ENCODE measurements at places on chromosomes 1 and 21.
A peak's percentile ranks its signal among the peaks of the same experiment; 100 is the strongest.

GRCh38 chr1:212977781-212978645 is 27.7 kb downstream of the VASH2 start:
- DNase-seq = no peak

DNA sequence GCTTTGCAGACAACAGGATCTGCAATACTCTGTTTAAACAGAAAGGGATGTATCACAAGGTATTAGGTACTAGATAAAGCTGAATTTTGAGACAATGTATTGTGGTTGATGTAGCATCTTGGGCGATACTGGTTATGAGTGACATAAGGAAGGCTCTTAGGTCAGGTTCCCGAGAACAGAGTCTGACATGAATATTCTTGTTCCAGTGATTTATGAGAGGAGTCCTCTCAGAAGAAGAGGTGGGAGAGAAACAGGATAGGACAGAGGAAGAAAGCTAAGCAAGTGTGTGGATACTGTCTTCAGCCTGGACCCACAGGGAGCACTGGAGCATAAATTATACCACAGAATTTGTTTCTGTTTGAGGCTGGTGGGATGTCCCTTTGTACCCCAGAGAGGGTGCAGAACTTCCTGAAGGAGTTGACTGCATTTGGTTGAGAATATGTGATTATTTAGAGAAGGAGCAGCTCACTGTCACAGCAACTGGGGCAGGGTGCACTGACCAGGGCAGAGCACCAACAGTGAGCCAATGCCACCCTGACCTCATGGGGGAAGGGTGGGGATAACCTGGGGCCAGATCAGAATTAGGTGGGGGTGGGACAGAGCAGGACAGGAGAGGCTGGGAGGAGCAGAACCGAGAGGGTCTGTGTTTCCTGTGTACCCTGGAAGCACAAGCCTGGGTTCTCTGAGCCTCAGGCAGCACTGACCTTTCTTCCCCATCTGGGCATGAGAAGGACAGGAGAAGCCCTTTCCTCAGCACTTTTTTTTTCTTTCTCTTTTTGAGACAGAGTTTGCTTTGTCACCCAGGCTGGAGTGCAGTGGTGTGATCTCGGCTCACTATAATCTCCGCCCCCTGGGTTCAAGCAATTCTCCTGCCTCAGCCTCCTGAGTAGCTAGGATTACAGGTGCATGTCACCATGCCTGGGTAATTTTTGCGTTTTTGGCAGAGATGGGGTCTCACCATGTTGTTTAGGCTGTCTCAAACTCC is 36.3 kb upstream of the SLC6A9 start:
- DNase-seq = no peak

GRCh38 chr1:181061891-181062835 is 26.3 kb upstream of the IER5 start:
- DNase-seq = peak; percentile 16

DNA sequence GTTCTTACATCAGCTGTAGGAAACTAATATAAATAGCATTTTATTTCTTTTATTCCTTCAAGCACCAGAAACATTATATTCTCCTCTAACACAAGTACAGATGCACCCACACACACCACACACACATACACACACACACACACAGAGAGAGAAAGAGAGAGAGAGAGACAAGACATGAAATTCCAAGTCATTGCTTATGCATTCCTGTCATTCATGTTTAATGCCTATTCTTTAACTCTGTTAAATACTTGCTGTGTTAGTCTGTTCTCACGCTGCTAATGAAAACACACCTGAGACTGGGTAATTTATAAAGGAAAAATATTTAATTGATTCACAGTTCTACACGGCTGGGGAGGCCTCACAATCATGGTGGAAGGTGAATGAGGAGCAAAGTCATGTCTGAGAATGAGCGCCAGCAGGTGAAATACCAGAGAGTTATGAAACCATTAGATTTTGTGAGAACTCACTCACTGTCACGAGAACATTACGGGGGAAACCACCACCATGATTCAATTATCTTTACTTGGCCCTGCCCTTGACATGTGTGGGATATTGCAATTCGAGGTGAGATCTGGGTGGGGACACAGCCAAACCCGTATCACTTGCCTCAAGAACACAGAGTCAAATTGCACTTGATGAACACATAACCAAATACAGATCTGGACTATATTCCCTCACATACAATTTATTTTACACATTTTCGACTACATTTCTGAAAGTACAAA is 1058.1 kb upstream of the TMPRSS15 start:
- no peak for DNase-seq

GRCh38 chr21:27036736-27037301 is 69.9 kb upstream of the ADAMTS5 start:
- DNase-seq = no peak

DNA sequence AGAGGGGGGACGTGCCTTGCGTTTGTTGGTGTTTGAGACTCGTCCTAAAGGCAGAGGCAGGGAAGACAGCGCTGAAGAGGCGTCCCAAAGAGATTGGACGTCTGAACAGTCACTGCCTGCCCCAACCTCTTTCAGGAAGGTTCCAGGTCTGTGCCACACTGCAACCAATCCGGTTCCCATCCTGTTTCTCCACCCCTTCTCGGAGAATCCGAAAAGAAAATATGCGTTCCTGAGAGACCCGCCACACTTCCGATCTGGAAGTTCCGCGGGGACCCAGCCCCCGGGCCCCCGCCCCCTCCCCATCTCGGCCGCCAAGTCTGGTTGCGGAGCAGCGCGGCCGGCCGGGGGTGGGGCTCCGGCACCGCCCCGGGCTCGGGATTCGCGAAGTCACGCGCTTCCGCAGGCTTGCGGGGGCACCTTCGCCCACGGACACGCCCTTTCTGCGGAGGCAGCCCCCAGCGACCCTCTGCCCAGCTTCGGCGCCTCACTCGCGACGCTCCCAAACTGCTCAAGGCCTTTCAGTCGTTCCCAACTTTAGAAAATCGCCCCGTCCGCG is 124.5 kb upstream of the DPYD start:
- DNase-seq = no peak

DNA sequence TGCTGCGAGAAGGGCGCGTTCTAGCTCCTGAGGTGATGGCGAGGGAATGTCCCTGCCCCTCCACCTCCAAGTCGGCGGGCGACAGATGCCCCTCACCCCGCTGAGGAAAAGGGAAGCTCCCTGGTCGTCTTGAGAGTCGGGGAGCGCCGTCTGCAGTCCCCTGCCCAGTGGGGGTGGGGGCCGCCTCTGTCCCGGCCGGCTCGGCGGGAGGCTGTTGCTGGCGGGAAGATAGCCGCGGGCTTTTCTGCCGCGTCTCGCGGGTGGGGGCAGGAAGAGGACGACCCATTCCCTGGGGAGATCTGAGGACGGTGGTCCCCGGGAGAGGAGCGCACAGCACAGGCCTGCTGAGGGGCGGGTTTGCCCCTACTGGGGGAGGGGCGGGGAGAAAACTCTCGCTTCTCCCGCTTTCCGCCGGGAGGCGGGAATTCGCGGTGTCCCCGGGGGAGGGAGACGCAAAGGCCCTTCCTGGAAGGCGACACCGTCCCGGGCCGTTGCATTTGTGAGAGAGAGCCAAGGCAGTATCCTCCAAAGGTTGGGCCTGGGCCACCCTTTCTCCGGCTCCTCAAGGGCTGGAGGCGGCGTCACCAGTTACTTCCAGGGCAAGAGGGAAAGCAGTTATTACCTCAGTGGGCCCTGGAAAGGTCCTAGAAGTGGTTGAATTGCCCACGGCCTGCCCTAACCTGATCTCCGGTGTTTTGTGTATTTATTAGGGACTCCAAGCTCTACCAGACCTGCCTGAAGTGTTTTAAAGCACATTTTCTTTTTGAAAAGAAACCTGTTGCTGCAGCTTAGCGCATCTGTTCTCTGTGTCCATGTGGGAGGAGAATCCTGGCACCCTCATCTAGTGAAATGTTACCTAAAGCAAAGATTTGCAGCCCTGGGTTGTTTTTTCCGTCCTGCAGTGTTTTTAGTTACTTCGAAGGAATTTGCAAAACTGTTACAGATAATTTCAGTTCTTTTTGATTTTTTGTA is 648 bp downstream of the S100PBP start:
- DNase-seq = peak; percentile 28

GRCh38 chr1:24095140-24095859 is 16.6 kb downstream of the MYOM3 start:
- no peak for DNase-seq

GRCh38 chr1:206142011-206142410 is 24.8 kb upstream of the AVPR1B start:
- no peak for DNase-seq

DNA sequence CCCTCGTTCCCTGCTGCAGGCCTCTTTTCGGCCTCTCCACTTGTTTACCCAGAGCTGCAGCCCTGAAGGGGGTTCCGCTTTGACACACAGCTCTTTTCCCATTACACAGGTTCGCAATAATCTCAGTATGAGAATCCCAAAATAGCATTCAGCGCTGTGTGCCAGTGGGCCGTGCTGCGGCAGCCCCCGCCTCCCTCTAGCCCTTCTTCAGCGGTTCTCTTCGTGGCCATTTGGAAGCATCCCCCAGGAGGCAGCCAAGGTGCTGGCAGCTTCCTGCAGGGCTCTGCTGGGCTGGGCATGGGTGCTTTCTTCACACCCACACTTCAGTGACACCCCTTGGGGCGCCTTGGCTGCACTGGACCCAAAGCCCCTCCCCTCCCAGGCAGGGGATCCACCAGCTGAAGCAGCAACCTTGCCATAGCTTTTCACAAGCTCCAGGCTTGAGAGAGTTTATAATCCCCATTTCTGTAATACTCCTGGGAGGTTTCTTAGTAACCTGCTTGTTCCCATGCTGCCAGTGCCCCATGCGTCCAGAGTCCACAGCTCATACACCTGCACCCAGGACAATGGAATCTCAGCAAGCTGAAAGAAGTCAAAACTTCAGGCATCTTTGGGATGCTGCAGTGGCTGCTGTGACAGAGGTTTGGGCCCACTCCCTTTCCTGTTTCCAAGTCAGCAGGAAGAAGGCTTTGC is 8.1 kb downstream of the NCF2 start:
- DNase-seq = no peak

Data from activated CD4-positive, alpha-beta T cell treated with anti-CD3 and anti-CD28 coated beads for 4 hours (primary cell).